ENCODE measurements at places on chromosomes 1 and 21.

DNA sequence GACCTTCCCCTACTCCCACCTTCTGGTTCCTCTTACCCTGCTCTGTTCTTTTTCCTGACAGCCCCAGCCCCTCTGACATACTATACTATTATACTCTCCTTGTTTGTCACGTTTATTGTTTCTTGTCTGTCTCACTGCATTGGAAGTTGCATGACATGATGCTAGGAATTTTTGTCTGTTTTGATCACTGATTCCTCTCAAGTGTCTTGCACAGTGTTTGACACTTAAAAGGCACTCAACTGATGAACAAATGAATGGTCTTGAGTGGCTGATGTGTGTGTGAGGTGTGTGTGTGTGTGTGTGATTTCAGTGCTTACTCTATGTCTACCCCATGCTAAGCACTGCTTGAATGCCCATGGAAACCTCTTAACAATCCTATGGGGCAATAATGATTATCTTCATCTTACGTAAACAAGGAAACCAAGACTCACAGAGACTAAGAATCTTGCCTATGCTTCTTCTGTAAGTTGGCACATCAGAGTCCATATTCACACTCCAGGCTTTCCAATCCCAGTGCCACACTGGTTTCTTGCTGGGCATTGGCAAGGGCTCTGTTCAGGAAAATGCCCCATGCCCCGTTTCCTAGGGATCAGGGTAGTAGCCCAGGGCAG is 59.7 kb downstream of the ATP1A1 start:
- DNase-seq = no peak

DNA sequence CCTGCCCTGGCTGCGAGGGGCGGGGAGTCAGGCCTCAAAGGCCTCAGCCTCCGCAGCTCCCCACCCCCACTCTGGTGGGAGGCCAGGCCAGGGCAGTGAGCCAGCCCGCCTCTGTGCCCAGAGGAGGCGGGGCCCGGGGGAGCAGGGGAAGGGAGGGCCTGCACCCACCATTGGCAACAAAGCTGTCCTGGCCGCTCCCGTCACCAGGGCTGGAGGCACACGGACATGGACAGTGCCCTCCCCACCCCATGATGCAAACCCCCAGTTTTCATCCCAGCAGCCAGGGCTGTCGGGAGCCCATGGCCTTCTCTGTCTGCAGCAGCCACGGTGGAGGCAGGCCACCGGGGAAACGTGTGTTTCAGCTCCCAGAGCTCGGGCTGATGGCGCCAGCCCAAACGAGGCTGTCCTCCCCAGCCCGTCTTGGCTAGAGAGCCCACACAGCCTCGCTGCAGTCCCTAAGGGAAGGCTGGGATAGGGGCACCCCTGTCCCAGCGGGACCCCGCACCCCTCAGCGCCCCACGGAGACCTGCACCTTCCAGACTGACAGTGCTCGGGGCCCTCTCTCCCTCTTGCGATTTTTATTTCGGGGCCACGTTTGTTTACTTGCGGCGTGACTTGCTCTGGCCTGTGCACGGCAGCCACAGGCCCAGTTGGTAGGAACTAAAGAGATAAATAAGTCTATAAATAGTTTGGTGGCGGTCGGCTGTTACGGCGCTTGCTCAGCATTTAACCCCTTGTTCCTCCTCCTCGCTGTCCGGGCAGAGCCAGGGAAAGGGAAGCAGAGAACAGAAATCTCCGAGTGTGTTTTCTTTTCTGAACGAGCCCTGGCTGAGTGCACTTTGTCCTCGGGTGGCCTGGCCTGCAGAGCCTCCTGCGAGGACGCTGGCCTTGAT is 101.8 kb downstream of the PRDM16 start:
- DNase-seq = no peak

DNA sequence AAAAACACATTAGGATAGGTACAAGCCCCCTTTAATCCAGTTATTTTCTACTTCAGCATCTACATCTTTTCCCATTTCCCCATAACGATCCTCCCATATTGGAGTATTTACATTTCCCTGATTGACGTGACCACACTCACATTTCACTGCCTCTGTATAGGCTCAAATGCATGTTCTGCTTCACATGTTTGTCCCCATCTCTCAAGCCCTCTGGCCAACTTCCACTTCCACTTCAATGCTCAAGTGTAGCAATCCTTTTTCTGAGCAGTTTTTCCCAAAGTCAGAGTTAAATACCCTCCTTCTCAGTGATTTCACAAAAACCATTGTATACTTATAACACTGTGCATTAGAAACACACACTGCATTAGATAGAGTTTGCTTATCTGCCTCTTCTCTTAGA is 61.8 kb upstream of the TTLL7 start:
- DNase-seq = no peak

- no peak for DNase-seq
These were observed 29.6 kb upstream of the RASAL2 start for GRCh38 chr1:178064191-178064821.

DNA sequence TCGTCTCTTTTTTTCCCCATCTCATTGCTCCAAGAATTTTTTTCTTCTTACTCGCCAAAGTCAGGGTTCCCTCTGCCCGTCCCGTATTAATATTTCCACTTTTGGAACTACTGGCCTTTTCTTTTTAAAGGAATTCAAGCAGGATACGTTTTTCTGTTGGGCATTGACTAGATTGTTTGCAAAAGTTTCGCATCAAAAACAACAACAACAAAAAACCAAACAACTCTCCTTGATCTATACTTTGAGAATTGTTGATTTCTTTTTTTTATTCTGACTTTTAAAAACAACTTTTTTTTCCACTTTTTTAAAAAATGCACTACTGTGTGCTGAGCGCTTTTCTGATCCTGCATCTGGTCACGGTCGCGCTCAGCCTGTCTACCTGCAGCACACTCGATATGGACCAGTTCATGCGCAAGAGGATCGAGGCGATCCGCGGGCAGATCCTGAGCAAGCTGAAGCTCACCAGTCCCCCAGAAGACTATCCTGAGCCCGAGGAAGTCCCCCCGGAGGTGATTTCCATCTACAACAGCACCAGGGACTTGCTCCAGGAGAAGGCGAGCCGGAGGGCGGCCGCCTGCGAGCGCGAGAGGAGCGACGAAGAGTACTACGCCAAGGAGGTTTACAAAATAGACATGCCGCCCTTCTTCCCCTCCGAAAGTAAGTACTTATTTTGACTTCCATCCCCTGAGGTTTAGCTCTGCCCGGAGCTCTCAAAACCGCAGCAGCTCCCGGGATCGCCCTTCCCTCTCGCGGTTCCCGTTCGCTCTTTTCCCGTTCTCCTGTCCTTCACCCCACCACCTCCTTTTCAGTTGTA is 1.5 kb downstream of the TGFB2 start:
- no peak for DNase-seq

DNA sequence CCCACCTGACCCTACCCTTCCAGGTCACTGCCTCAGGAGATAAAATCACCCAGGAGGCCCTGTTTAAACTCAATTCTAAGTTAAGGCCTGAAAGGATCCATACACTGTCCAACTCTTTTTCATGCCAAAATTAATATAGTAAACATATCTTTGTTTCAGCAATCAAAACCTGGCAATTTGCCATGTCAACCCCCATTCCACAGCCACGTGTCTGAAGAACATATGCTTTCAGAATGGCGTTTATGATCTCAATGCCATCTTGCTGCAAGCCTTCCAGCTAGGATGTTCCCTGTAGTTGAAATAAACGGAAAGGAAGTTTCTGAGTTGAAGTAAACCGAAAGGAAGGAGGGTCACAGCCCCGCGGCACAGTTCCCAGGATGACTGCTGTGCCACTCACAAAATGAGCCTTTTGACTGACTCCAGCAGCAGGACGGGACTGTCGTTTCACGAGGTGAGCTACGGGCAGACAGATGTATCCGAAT is 472.0 kb downstream of the SMYD3 start:
- no peak for DNase-seq

- DNase-seq = no peak
These were observed 21.3 kb upstream of the ASB17 start for GRCh38 chr1:75953461-75953860.

- no peak for DNase-seq
These were observed 176.6 kb downstream of the GRIK3 start for GRCh38 chr1:36857754-36858153.

GRCh38 chr1:186188736-186189135 is 186.3 kb downstream of the TPR start:
- no peak for DNase-seq

DNA sequence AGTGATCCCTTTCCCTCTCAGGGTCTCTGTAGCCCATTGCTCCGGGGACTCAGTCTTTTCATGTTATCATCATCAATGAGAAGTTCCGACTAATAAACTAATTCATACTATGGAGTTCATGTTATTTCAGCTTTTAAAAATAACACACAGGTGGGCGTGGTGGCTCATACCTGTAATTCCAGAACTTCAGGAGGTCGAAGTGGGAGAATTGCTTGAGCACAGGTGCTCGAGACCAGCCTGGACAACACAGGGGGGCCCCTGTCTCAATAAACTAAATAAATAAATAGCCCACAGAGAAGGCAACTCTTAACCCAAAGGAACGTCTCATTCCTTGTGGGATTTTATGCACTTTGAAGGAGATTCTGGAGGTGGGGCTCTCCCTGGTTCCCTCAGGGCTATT is 14.5 kb downstream of the MYBPH start:
- DNase-seq = no peak

GRCh38 chr1:45443580-45444446 is 47.1 kb downstream of the TESK2 start:
- no peak for DNase-seq

- DNase-seq = no peak
These were observed 15.8 kb upstream of the C8A start for GRCh38 chr1:56838759-56839158.

- no peak for DNase-seq
These were observed 52.7 kb downstream of the RAP1A start for GRCh38 chr1:111672331-111672730.

GRCh38 chr1:151838222-151839081 is 1.2 kb downstream of the C2CD4D start:
- DNase-seq = no peak

DNA sequence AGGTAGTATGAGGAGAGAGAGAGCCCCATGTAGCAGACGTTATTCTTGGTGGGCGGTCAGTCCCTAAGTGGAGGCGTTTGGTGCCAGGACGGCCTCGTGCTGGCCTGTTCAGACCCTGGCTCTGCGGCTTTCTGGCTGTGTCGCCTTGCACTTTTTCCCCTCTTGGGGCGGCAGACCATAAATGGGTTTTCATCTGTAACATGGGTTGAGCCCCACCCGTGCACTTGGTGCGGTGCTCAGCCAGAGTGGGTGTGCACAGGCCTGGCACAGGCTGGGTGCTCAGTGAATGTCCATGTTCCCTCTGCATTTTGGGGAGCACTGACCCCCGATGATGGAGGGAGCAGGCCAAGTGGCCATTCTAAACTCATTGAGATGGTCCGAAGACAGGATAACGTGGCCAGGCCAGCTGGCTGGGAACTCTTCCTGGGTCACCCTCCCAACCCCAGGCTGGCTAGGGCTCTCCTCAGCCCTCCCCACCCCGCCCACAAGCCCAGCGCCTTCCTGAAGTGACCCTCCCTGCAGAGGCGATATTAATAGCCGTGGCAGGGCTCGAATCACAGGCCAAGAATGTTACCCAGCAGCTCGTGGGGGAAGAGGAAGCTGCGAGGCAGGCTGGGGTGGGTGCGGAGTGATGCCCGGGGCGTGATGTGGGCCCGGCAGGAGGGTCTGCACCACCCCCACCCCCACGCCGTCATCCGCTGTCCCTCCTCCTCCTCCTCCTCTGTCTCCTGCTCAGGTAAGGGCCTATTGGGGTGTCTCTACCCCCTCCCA is 78.5 kb downstream of the ARHGEF10L start:
- no peak for DNase-seq

GRCh38 chr1:41695118-41695745 is 210.7 kb upstream of the EDN2 start:
- no peak for DNase-seq

DNA sequence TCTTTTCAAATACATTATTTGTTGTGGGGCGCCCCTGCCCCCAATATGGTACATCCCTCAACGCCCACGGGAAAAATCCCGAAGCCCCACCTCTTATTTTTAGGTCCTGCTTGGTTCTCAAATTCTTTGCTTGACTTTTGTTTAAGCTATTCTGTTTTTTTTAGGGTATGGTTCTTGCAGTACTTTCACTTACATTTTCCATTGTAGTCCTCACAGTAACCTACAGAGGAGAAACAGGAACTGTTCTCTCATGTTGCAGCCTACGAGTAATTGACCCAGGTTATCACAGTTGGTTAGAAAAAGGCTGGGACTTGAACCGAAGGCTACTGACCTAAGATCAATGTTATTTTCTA is 697 bp upstream of the C21orf91 start:
- DNase-seq = no peak

- DNase-seq = no peak
These were observed 35.9 kb downstream of the FCER1A start for GRCh38 chr1:159338018-159338417.

DNA sequence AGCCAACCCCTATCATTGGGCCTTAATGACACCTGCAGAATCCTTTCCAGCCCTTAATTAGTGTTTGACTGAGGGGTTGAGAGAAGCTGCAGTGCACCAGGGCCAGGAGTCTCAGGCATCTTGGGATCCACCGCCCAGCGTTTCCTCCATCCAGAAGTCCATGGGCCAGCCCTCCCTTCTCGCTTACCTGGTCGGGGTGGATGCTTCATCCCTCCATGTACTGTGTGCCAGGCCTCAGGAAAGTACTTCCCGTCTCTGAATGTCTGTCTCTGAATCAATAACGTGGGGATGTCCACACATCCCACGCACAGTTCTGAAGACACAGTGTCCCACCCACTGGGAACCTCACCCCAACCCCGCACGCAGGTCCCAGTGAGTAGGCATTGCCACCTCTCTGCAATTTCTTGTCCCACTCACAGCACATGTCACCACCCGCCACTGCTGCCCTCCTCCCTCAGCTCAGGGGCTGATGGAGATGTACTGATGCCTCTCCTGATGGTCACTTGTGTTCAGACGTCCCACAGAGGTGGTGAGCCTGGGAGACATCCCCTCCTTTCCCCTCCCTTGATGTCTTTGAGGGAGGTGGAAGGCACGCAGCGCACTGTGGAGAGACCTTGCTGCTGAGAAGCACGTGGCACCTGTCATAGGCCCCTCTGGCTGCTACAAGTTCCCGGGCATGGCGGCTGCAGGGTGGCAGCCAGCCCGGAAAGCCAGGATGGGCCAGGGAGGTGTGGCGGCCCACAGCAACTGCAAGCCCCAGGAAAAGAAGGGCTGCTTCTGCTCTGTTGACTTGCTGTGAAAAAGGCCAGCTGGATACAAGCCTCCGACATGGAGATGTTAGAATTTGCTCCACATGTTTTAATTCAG is 29.4 kb upstream of the PRSS38 start:
- DNase-seq = no peak

GRCh38 chr1:168134642-168135041 is 2.1 kb downstream of the GPR161 start:
- no peak for DNase-seq

GRCh38 chr1:167249702-167250101 is 29.0 kb downstream of the POU2F1 start:
- no peak for DNase-seq

DNA sequence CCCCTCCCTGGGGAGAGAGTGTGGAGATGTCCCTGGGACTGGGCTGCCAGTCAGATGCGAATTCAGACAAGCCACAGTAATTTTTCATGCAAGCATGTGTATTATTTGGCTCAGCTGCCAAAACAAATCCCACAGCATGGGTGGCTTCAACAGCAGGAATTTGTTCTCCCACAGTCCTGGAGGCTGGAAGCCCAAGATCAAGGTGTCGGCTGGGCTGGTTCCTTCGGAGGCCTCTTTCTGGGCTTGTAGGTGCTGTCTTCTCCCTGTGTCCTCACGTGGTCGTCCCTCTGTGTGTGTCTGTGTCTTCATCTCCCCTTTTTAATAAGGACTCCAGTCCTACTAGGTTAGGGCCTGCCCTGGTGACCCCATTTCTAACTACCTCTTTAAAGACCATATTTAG is 91.9 kb upstream of the ACTRT2 start:
- DNase-seq = no peak

GRCh38 chr21:46157396-46157986 is 2.1 kb upstream of the FTCD start:
- no peak for DNase-seq

GRCh38 chr1:182688436-182689205 is 4.2 kb upstream of the RGS8 start:
- DNase-seq = no peak
